ENCODE measurements at places on chromosomes 4 and X.

DNA sequence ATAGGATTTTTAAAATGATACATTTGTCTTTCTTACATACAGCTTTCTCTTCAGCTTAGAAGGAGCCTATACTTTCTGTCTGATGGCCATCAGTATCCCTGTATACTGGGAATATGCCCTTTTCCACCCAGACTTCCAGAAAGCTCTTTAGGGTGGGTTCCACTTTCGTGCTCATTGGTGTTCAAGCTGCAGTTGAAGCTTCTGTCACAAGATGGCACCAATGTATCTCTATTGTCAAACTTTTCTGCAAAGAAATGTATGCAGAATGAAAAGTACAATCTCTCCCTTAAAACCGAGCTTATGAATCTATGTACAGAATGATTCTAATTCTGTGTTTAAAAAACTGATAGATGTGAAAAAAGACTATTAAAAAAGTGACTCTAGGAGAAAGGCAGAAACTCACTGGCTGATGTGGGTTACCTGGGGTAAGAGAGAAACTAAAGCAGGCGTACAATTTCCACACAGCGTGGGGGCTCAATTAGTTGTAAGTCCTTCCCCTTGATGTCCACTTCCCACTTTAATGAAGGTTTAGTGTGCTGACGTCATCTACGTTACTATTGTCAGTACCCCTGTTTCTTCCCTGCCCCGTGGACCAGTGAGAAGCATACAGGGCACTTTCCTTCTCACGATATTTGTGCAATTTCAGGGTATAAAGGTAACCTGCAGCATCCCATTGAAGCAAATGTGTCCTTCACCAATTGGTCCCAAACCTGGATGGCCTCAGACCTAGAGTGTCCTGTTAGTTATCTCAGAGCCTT, 57.3 kb upstream of the TCEAL2 start:
- no peak for DNase-seq

GRCh38 chrX:154131955-154132354, 12.1 kb upstream of the OPN1LW start:
- no peak for DNase-seq

DNA sequence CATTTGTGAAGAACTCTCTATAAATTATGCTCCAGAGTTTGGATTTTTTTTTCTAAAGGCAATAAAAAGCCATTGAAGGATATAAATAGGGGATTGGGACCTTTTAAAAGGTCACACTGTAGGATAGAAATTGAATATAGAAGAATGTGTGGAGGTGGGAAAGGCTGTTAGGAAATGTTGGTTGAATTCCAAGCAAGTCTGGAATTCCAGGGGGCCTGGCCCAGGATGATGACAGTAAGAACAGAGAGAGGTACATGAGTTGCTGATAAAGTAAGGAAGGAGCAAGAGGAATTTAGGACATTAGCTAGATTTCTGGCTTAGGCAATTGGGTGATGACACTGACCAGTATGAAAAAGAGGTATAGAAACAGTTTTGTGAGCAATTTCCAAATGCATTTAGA, 95.4 kb upstream of the USP38 start:
- no peak for DNase-seq

- no peak for DNase-seq
These were observed 205.5 kb upstream of the MBNL3 start for GRCh38 chrX:132694382-132694781.

GRCh38 chr4:5158825-5159224, 107.5 kb downstream of the STK32B start:
- no peak for DNase-seq

- no peak for DNase-seq
These were observed 33.5 kb upstream of the DCX start for GRCh38 chrX:111445485-111445884.

DNA sequence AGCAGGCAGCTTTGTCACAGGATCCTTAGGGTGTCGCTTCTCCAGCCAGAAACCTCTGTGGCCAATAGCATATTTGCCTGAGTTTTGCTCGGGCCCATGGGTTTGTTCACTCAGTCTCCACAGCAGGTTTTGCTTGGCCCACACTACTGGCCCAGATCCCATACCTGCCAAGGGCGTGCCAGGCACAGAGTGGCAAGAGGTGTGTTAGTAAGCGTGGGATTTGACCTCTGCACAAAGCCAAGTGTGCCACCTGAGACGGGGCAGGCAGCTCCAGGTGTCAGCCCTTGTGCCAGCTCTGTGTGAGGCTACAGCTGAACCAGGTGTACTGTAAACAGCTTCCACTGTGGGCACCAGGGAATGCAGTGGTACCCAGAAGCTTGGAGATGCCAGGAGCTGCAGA, 2003.0 kb downstream of the C4orf33 start:
- DNase-seq: no peak

GRCh38 chr4:187739771-187740170, 255.8 kb upstream of the ZFP42 start:
- no peak for DNase-seq

All from SIG-M5 (cell line).